Ecto neural progenitor cell (in vitro differentiated cells): ENCODE measurements at places on chromosomes 6 and 20.
A peak's percentile ranks its signal among the peaks of the same experiment; 100 is the strongest.

DNA sequence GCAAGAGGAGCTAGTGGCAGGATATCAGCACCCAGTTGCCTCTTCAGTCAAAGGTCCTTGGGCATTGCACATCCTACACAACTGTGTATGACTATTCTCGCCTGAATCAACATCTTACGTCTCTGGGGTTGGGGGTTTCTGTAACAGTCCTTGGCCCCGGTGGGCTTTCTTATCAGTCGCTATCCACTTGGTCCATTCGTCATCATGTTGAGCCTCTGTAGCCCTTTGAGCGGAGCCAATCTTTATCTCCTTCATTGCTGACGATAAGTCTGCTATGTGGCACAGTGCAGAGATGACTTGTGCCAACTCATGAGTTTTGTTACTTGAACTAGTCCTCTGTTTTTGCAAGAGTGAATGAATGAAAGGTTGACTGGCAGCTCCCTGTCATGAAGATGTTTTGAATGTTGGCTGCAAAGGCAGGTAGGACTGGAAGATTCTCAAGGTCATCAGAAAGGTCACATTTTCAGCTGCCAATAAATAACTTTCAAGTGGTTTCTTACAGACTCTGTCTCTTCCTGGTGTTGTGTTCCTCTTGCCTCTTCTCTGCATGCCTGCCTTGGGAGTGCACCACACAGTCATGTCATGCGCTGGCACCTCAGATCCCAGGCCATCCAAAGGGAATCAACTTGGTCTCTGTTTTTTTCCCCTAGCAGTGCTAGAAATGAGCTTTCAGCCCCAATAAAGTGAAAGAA lies 238.9 kb downstream of the SLC24A3 start:
- DNase-seq: no peak

DNA sequence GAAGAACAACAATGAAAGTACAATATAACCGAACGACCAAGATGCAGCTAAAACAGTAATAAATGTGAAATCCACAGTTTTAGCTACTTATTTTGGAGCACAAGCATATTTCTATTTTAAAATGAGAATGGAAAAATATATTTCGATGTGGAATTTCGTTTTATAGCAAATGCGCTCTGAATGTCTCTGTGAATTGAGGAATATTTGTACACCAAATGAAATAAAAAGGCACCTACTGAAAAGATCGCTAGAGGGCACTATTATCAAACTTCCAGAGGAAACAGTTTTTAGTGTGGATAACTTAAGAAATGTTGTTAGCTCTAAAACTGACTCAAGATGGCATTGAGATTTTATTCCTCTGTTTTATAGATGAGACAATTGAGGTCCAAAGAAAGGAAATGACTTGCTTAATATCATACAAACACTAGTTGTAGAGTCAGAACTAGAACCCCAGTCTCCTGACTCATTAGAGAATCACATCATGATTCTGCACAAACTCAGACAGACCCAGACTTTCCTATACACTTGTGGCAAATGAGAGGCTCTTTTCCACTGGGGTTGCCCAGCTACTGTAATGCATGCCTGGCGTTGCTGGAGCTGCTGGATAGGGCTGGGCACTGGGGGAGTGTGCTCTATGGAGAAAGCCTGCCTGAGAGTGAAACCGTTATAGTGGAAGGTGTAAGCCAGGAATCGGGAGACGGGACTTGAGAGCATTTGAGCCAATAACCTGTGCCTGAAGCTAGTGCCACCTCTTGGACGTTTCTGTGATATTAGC lies 51.9 kb downstream of the GCLC start:
- no peak for DNase-seq

DNA sequence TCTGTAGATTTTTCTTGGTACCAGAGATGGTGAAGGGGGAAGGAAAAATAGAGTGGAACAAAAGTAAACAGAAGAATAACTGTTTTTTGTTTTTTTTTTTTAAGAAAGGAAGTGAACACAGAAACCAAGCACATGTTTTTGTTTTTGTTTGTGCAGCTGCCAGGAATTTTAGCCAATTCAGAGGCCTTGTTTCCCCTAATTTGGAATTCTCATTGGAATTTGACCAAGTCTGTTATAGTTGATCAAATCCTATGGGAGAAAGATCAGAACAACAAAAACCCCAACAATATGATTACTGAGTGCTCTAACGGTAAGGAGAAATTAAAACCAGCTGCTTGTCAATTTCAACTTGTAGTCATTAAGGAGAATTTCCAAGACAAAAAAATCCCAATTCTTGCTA lies 18.2 kb upstream of the IL22RA2 start:
- no peak for DNase-seq

DNA sequence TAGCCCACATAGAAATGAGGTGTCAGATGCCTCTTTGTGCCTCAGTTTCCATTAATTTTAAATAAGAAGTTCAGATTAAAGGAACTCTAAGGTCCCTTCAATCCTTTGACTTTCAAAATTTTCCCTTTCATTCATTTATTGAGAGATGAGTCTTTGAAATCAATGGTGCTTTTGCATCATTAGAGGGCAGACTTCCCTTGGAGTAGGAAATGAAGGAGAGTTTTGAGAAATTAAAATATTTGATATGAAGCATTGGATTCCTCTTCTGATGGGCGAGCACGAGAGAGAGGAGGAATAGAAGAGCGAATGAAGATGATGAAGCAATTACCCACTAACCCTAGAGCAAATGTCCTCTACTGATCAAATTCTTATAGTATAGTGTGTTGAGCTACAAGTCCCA lies 105.7 kb downstream of the EDN1 start:
- DNase-seq: no peak

DNA sequence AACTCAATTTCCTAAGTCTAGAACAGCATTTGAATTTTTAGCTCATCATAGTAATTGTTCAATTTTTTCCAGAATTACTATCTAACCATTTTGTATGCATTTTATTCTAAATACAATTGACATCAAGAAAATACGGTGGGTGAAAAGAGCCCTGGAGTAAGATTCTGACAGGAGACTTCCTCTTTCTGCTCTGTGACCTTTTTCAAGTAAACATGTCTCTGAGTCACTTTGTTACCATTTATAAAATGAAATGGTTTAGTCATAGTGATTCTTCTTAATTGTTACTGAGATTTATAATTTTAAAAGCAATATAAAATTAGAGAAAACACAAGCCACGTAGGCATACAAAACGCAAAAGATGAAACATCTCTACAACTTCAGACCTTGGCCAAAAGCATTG lies 80.2 kb downstream of the PLCB1 start:
- no peak for DNase-seq

- DNase-seq: no peak
Observed at GRCh38 chr6:37289931-37290330, 32.0 kb upstream of the TMEM217 start.

DNA sequence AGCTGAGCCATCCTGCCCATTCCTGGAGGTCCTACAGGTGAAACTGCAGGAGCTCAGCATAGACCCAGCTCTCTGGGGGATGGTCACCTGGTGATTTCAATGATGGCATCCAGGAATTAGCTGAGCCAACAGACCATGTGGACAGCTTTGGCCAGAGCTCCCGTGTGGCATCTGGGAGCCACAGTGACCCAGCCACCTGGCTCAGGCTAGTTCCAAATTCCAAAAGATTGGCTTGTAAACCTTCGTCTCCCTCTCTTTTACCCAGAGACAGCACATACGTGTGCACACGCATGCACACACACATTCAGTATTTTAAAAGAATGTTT lies 44.0 kb downstream of the SIRPA start:
- DNase-seq: no peak

- no peak for DNase-seq
Observed at GRCh38 chr20:32449057-32449889, 91.1 kb downstream of the ASXL1 start.

DNA sequence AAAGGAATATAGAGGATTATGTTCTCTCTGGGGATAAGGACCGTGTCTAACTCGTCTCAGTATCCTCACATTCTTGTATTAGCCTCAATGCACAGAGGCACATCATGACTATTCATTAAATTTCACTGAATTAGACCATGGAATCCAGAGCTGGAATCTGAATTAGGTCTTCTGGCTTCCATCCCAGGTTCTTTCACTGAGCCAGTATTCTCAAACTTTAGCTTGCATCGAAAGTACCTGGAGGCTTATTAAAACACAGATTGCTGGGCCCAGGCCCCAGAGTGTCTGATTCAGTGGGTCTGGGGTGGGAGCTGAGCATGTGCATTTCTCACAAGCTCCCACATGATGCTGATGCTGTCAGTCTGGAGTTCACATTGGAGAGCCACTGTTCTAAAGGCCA lies 142.0 kb downstream of the UST start:
- peak; percentile 13 for DNase-seq

- DNase-seq: no peak
Observed at GRCh38 chr6:34383161-34383631, 9.3 kb downstream of the NUDT3 start.

GRCh38 chr20:53660947-53661381 lies 67.3 kb upstream of the ZNF217 start:
- DNase-seq: no peak

DNA sequence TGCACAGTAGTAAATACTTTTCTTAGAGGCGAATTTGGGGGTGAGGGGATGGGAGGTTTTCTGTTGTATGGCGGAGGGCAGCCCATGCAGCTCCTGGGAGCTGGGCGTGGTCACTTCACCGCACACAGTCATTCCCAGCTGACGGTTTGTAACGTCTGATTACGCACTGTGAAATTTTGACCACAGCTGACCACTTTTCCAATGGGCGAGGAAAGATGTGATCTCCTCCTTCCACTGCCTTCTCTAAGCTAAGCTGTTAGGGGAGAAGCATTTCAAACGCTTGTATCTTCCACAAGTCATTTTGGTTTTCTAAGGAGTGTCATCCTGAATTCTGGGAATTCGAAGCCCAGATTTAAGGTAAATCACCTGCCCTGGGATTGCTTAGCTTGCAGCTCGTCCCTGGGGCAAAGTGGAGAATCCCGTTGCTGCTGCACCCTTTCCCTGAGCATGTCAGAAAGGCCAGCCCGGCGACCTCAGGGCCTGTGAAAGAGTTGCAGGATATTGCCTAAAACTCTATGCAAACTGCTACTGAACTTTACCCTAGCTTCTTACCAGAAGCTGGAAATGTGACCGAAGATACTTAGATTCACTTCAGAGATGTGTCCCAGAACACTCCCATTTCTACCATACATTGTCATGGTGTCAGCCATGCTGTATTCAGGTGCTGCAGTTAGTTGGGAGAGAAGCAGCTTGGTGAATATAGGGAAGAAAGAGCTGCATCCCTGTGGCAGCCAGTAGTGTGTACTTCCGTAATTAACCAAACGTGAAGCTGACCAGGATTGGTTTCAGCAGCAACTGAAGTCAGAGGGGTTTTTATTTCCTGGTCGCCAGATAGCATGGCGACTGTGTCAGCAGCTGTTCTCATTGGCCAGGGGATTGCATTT lies 58.9 kb downstream of the RREB1 start:
- no peak for DNase-seq

DNA sequence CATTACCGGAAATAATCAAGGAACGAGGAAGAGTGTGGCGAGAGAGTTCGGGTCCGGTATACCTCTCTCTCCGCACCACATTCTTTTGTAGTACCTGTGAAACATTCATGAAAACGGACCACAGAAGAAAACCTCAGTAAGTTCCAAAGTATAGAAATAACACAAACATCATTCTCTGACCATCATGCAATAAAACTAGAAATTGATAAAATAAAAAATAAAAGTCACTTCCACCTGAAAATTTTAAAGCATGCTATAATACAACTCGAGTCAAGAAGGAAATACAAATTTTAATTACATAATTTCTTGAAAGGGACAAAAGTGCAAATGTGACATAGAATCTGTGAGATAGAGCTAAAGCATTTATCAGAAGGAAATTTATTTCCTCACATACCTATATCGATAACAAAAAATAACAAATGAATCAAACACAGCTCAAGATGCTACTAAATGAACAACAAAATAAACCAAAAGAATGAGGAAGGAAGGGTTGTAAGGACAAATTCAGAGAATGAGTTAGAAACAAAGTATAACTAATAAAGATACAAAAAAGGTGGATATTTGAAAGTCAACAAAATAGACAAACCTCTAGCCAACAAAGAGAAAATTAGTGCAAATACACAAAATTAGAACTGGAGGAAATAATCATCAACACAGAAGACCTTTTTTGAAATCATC lies 84.2 kb downstream of the TRIM27 start:
- no peak for DNase-seq

GRCh38 chr20:48295445-48295903 lies 510.2 kb upstream of the SULF2 start:
- DNase-seq: no peak

DNA sequence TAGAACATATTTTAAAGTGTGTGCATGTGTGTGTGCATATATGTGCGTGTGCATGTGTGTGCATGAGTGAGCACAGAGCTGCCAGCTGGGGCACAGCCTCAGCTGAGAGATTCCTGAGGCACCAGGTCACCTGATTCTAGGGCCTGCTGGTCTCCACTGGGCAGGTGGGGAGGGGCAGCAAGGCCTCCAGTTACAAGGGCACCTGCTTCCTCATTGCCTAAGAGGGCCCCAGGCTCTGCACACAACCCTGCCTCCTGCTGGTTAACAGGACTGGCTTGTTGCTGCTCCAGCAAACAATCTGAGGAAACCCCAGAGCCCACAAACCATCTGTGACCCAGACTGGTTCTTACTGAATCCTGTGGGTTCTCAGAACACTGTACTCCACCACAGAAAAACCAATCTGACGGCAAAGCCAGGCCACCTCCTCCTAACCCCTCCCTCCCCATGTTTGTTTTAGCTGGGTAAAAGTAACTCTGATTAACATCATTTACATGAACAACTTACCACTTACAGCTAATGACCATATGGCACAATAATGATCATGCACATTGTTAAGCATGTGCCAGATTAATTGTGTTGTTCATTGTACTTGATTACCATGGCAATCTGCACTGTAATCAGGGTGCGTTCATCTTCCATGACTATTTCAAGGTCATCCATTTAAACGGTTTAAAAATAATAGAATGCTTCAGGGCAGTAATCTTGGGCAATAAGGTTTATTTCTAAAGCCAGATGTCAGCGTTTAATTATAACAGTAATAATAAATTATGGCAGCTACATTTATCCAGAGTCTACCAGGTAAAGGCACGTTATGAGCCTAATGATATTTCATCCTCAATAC lies 23.1 kb upstream of the UBE2J1 start:
- peak; percentile 72 for DNase-seq

DNA sequence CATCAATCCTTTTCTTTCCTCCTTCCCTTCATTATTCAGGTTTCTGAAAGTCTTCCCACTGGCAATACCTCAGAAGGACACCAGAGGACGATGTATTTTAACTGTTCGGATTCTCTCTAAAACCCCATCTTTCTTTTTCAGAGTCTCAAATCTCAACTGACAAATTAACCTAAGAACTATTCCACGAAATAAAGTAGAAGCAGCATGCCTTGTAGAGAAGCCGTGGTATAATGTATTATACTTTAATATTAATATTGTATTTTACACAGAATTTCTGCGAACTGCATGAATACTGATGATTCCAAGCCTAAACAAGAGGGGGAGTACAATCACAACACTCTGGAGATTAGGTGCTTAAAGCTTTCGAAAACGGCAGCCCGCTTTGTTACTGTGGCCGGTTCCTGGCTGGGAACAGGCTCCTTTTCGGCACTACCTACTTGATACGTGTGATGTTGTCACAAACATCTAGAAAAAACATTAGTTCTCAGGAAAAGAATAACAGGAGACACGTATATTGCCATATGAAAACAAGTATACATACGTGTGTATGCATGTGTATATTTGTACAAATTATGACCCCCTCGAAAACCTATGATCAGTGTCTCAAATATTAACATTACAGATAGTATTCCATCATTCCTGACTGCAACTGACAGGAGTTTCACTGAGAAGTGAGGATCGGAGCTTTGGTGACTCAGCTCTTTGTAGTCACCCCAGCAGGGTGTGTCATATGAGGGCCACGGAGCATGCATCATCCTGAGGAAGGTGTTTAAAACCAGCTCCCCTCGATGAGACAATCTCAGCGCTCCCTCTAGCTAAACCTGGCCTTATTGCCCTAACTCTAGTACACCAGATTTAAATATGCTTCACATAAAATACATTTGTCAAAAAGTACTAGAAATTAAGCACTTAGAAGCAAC lies 319.7 kb upstream of the TCF21 start:
- no peak for DNase-seq
